ENCODE measurements at places on chromosomes 11 and 22. TPM values are rescaled to one million over a fixed set of nuclear protein-coding genes. Genes with fewer than 3 reads are reported as not detected.

Gene PLA2G3
- 0.12 TPM for total RNA-seq

Gene CARNS1
- not detected for total RNA-seq

Gene SPA17
- 21.7 TPM for total RNA-seq

Gene RFPL3
- not detected for total RNA-seq

Gene SLC22A6
- total RNA-seq = not detected

Gene LAYN
- total RNA-seq = 10.9 TPM

DNA sequence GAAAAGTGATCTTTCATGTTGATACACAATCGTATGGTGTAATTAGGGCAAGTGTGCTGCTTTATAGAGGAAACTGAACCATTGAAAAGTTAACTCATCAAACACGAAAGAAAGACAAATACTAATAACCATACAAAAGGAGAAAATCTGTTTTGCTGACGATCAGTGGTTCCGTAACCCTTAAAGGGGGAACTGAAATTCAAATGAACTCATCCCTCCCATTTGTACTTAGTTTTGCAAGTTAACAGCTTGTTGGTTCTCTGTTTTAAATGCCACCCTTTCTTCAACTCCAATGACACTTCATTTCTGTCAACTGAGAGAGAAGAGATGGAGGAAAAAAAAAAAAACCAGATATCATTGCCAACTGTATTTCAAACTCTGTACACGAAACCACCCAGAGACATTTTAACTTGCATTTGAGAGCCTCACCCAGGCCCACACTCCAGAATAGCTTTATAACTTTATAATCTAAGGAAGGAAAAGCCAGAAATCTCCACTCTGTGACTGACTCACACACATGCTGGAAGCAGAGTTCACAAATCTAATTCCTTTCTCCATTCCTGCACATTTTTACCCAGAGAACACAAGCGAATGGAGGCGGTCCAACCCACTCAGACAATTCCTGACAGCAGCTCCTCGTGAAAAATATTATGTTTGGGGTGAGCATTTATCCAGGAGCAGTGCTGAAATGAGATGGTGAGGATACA, 17.4 kb upstream of the CSNK2A3 start:
- no peak for DNase-seq

GRCh38 chr11:99383648-99384245, 363.0 kb downstream of the CNTN5 start:
- DNase-seq = peak; percentile 2

GRCh38 chr11:6875761-6876160, 664 bp upstream of the OR10A4 start:
- no peak for DNase-seq

DNA sequence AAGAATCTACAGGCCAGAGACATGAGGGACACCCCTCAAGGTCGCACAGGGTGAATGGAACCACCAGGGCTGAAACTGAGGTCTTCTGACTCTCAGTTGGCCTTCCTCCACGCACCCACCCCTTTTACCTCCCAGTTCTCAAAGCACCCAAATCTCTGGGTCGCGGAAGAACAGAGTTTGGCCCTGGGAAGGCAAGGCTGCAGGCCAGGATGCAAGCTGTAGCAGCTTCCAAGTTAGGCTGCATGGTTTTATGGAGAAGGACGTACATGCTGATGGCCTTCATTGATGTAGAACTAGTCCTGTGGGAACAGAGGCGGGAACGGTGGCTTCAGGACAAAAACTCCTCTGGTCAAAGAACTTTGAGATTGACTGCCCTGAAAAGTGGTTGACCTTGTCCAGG, 143.5 kb upstream of the B3GAT1 start:
- no peak for DNase-seq

DNA sequence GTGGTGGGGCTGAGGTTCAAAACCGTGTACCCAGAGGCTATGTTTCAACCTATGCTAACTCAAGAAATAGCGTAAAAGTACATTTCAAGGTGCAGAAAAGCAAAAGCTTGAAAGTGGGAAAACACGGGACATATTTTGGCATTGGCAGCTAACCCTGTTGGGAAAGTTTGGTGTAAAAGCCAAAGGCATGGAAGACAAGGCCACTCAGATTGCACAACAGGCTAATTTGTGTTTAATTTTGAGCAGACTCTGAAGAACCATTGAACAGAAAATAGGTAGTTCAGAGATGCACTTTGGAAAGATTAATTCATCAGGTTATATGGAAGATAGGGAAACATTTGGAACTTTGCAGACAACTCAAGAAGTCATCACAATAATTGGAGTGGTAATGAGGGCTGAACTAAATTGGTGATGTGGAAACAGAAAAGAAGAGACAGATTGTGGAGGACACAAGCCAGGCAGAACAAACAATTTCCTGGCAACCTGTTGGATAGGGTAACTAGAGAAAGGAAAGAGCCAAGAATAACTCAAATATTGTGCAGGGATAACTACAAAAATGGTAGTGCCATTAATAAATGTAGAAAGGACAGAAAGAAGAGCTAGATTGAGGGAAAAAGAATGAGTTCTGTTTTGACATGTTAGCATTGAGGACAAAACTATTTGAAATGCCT, 140.5 kb upstream of the PGR start:
- no peak for DNase-seq

- no peak for DNase-seq
These were observed 125.3 kb downstream of the C11orf91 start for GRCh38 chr11:33575311-33575710.

DNA sequence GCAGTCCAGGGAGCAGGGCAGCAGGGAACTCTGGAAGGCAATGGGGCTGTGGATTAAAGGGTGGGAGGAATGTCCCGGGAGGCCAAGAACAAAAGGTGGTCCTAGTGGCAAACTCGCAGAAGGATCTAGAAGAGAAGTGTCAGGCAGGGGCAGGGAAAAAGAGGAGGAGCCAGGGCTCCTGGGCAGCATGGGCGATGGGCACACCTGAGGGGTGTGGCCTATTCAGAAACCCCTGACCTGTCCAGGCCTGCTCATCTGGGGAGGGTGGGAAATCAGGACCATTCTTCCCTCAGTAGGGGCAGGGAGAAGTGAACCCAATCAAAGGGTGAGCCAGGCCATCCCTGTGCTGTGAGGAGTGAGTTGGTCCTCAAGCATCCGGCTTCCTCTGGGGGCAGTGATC, 108.6 kb downstream of the TRIM29 start:
- DNase-seq = no peak

DNA sequence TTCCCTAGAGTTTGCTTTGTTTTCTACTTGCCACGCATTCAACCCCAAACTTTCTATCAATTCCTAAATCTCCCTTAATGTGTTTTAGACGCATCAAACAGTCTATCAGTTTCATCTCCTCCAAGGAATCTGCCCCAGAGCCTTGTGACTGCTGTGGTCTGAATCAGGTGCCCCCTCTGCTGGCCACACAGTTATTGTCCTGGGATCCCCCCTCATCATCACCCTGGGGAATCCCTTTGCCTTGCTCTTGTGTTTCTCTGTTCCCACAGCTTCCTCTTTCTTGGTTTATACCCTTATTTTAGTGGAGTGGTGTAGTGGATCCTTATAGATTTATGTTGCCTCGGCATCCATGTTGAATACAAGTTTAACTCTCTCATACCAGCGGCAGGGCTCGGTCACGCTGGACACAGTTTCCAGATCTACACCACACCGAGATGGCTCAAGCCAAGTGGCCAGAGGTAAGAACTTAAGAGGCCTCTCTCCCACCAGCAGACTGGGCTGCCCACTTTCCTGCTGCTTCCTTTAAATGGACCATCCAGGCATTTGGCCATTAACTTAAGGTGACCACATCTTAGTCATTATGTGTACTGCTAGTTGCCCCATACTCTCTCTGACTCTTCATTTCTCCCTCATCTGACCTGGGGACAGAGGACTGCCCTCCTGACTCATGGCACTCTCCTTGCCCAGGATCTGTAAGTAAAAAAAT, 8.2 kb downstream of the UPB1 start:
- DNase-seq = peak; percentile 64

- peak; percentile 83 for DNase-seq
These were observed 122.0 kb upstream of the ZC3H12C start for GRCh38 chr11:109971184-109971523.

DNA sequence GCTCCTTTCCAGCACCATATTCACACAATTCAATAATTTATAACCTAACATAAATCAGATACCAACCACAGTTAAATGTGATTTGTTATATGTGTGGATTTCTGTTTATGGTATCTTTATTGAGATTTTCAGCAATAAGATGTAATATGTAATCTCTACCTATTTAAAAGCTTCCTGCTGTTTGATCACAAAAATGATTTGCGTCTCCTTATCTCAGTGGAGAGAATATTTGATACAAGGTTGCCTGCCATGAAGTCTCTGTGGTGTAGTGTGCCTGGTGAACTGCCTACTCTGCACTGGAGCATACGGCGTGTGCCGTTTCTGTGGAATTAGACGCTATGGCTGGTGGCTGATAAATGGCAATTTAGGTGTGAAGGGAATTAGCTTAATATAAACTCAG, 741.1 kb downstream of the NELL1 start:
- DNase-seq = no peak

DNA sequence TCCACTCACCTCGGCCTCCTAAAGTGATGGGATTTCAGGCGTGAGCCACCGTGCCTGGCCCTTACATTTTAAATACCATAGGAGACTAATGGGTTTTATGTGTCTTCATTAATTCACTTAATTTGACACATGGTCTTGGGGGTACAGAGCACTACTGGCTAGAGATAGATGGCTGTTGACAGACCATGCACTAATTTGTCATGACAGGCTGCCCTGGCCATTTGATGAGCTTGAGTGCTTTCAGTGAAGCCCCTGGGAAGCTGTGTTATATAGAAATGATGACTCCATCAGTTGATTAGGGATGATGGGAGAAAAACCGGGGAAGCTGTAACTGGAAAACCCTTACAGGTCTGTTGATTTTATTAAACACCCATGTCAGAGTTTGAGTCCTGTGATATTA, 6.6 kb downstream of the PHF5A start:
- no peak for DNase-seq

GRCh38 chr11:13354335-13354734, 76.7 kb downstream of the BMAL1 start:
- DNase-seq = no peak

- DNase-seq = no peak
These were observed 79.0 kb downstream of the FDX1 start for GRCh38 chr11:110508786-110509185.

- no peak for DNase-seq
These were observed 9.2 kb upstream of the GAB2 start for GRCh38 chr11:78426845-78427244.

- DNase-seq = no peak
These were observed 40.1 kb upstream of the LYVE1 start for GRCh38 chr11:10608584-10608983.

DNA sequence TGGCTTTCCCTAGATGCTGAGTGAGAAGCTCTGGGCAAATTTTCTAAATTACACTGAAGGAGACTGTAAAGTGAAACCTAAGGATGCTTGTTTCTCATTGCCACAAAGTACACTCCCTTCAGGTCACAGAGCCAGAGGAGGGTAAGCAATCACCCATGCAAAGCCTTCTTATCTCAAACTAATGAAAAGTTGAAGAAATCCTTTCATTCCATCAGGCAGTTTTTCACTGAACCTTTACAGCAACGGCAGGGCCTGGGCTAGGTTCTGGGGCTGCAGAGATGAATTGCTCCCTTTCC, 106.2 kb downstream of the RASSF10 start:
- no peak for DNase-seq

DNA sequence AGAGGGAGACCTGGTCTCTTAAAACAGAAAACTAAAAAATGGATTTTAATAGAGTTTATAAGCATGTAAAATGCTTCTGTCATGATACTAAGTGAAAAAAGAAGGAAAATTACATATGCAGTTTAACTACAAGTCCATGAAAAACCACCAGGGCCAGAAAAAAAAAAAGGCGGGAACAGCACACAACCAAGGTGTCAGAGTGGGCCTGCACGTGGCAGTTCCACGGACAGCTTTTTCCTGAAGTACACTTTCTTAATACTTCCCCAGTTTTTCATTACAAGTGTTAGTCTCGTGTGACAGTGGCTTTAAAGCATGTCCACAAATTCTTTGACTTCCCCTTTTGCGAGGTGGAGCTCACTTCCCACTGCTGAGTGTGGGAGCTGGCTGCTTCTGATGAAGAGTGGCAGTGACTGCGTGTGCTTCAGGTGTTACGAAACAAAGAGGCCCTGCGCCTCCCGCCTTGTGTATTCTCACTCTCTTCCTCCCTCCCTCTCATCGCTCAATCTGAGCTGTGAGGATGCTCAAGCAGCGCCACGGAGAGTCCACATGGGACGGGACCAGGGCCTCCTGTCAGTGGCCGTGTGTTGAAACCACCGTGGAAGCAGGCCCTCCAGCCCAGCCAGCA, 16.4 kb downstream of the PPM1F start:
- DNase-seq = no peak

DNA sequence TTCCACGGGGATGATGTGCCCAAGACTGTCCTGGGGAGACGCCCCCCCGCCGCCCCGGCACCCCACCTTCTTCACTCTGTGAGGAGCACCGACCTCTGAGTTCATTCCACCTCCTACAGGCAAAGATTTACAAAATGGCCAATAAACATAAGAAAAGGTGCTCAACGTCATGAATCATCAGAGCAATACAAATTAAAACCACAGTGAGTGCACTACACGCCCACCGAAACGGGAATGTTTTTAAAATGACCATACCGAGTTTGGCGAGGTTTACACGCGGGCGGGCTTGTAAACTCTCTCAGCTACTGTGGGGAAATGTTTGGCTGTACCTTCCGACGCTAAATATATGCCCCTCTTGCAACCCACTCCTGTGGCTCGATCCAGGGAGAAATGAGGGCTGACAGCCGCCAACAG, 7.9 kb downstream of the NPTXR start:
- peak; percentile 29 for DNase-seq
